ENCODE measurements at places on chromosomes 12 and 14.
A peak's percentile ranks its signal among the peaks of the same experiment; 100 is the strongest.

- DNase-seq: no peak
These were observed 1.3 kb upstream of the ATP5MC2 start for GRCh38 chr12:53677016-53677799.

GRCh38 chr12:120835304-120835612, 68.9 kb downstream of the SPPL3 start:
- no peak for DNase-seq

DNA sequence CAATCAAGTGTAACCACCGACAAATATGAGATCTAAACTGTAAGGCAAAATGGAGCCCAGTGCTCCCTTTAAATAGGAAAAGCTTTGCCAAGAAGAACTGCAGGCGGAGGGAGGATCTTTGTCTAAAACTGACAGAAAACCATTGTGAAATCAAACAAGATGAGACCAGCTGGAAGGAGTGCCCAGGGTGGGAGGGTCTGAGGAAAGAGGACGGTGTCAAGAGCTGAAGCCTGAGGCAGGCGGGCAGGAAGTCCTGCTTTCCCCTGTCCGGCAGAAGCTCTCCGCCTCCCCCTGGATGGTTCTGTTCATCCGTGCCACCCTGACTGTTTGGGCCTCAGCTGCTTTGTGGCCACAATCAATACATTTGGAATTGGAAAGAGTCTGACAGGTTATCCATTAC, 37.5 kb downstream of the CDC42BPB start:
- no peak for DNase-seq

DNA sequence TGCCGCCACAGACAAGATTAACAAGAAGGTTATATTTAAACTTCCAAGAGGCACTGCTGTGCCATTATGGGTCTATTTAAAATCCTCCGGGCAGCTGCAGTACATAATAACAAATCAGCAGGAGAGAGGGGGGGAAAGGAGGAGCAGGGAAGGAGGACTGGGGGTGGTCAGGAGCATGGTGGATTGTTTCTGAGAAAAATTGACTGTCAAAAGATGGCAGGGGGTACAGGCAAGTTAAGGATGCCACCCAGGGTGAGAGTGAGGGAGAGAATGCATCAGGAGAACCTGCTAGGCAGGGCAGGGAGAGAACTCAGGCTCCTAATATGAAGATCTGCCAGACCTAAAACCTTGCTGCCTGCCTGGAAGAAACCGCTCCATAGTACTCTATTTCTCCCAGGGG, 181.8 kb downstream of the GRIN2B start:
- no peak for DNase-seq

DNA sequence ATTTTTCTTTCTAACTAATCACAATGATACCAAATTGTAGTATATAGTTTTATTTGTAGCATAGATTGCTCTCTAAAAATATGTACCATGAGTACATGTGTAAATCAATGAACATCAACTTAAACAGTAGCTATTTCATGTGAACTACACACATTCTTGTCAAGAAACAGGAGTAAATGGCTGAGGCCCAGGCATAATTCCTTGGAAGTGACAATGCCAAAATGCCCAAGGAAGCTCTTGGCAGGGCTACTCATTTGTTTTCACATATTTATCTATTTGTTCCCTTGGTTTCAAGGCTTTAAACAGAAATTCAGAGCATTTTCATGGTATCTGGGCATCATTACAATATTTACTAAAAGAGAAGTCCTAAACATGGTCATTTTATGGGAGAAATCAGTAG, 165.7 kb downstream of the SLC16A7 start:
- no peak for DNase-seq

- DNase-seq: no peak
These were observed 14.4 kb downstream of the FGD6 start for GRCh38 chr12:95202691-95203486.

- no peak for DNase-seq
These were observed 57.0 kb upstream of the CNTN1 start for GRCh38 chr12:40635141-40635731.

GRCh38 chr12:103548622-103549601, 38.2 kb upstream of the STAB2 start:
- peak; percentile 69 for DNase-seq

DNA sequence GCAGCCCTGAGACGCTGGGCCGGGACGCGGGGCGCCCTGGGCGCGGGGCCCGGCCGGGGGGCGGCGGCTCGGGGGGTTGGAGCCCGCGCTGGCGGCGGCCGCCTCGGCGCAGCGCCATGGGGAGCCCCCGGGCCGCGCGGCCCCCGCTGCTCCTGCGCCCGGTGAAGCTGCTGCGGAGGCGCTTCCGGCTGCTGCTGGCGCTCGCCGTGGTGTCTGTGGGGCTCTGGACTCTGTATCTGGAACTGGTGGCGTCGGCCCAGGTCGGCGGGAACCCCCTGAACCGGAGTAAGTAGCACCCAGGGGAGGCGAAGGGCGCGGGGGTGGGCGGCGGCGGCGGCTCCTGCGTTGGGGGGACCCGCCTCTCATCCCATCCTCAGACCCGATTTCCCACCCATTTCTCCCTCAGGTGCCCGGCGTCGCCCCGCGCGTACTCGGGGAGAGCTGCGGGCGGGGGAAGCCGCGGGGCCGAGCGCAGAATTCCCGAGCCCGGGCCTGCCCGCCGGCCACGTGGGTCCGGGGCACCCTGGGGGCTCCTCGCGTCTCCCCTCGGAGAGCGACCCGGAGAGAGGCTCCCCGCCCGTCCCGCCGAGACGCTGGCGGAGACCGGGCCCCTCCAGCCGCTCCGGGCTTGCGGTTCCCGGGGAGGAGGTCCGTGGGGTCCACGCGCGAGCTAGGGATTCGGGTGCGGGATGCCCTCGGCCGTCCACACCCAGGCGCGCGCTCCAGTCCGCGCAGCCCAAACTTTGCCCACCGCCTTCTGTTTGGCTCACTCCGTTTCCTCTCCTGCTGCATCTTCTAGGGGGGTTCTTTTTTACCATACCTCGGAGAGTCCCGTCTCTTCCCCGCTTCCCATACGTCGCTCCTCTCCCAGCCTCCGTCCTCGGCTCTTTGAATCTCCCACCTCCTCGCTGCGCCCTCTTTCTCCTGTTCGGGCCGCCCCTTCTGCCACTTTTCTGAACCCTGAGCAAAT, 807 bp downstream of the B4GALNT3 start:
- DNase-seq: no peak

GRCh38 chr12:13187399-13187798, 9.1 kb upstream of the EMP1 start:
- DNase-seq: no peak

GRCh38 chr12:92764831-92765230, 62.0 kb downstream of the PLEKHG7 start:
- no peak for DNase-seq

- DNase-seq: no peak
These were observed 132.1 kb downstream of the ANKS1B start for GRCh38 chr12:99852666-99853065.

- DNase-seq: no peak
These were observed 49.7 kb downstream of the LIN52 start for GRCh38 chr14:74134484-74134883.

GRCh38 chr12:2690348-2691005, 104.3 kb upstream of the FKBP4 start:
- no peak for DNase-seq

GRCh38 chr12:66329941-66330340, 27.6 kb downstream of the HELB start:
- DNase-seq: no peak

GRCh38 chr14:62103464-62103863, 341.2 kb downstream of the SNAPC1 start:
- peak; percentile 7 for DNase-seq

GRCh38 chr14:105023791-105024480, 3.1 kb upstream of the CDCA4 start:
- no peak for DNase-seq

GRCh38 chr12:14272956-14273912, 92.2 kb upstream of the ATF7IP start:
- peak; percentile 76 for DNase-seq

DNA sequence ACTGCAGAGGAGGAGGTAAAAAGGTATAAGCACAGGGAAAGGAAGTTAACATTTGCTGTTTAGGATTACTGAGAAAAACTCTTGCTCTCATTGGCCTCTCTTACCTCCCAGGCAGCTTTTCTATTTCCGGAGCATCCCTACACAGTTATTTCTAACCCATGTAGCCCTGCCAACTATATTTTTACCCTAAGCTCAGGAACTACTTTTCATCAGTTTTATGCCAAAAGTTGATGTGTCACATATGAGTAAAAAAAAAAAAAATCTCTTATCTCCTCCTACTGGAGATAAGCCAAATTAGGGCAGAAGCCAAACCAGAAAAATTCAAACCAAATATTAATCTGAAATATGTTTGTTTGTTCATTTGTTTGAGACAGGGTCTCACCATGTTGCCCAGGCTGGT, 34.4 kb upstream of the PSMA6 start:
- no peak for DNase-seq

DNA sequence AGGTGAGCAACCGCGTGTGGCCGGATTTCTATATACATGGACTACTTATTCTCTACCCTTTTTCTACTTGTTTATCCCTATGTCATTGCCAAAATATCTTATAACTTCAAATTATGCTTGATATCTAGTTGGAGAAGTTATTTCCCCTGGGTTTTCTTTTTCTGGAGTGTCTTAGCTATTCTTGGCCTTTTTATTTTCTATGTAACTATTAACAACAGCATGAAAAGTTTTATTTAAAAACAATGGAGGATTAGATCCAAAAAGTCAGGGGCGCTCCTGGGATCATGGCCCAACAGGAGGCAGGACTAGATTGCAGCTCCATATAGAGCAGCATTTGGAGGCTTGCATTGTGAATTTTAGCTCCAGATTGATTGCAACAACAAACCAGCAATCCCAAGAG, 8.6 kb upstream of the STRAP start:
- DNase-seq: no peak

GRCh38 chr14:98997526-98998205, 274.3 kb downstream of the BCL11B start:
- DNase-seq: no peak

GRCh38 chr12:120847814-120848213, 56.3 kb downstream of the SPPL3 start:
- no peak for DNase-seq

DNA sequence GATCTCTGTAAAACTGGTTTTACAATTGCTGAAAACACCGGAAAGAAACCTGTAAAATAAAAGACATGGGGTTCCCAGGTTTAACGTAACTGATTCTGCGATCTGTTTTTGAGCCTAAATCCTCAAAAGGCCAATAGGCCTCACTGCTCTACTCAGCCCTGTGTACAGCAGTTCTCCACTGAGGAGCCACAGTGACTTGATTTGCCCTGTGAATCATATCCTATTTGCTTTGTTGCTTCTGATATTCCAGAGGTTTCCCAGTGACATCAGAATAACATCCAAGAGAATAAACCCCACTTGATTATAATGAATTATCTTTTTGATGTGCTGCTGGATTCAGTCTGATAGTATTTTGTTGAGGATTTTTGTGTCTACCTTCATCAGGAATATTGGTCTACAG, 27.5 kb downstream of the MDM1 start:
- no peak for DNase-seq

- no peak for DNase-seq
These were observed 9.2 kb upstream of the CCDC197 start for GRCh38 chr14:93987815-93988476.

DNA sequence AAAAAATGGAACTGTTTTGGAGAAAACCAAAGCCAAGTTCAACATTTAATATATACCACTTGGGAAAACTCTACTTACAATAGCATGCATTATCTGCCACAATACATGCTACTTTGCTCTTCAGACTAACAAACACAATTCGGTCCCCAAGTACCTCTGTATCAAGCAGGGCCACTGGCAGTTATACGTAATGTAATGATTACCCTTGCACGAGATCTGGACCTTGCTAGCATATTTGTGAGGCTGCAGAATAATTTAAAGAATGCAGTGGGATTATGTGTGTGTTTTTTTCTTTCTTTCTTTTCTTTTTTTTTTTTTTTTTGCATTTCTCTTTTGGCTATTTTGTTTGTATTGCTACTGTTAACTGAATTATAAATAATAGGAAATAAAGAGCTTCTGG, 22.8 kb upstream of the PYGL start:
- DNase-seq: no peak

GRCh38 chr14:33475623-33476022, 475.3 kb downstream of the EGLN3 start:
- peak; percentile 50 for DNase-seq

- DNase-seq: no peak
These were observed 26.8 kb upstream of the APOF start for GRCh38 chr12:56389412-56389811.

DNA sequence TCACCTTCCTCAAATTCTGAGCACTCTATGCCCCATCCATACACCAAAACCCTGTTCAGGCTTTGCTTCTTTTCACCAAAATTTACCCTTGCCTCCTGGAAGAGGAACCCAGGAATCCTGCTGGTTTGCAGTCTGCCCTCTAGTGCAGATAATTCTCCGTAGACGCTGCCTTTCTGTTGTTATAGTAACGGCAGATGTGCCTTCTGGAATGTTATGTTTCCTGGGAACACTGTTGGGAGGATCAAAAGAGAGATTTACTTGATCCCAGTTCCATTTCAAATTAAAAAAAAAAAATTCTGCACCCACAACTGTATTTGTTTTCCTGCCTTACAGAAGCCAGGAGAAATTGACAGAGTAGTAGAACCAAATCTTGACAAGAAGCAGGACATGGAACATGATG, 104.2 kb upstream of the RMST start:
- no peak for DNase-seq

GRCh38 chr14:20379743-20380142, 33.6 kb downstream of the TEP1 start:
- no peak for DNase-seq

- DNase-seq: no peak
These were observed 38.0 kb upstream of the NID2 start for GRCh38 chr14:52106840-52107239.

- DNase-seq: no peak
These were observed 96.1 kb upstream of the ANO4 start for GRCh38 chr12:100698518-100698917.

- DNase-seq: peak; percentile 64
These were observed 485 bp downstream of the SENP1 start for GRCh38 chr12:48105321-48105866.

- no peak for DNase-seq
These were observed 11.9 kb downstream of the DLST start for GRCh38 chr14:74893614-74894091.

- no peak for DNase-seq
These were observed 3.9 kb upstream of the KRT79 start for GRCh38 chr12:52837781-52838608.

Measured in NCI-H1092 (cell line).